CMK (cell line): ENCODE measurements at places on chromosomes 13 and 19.
A peak's percentile ranks its signal among the peaks of the same experiment; 100 is the strongest.

DNA sequence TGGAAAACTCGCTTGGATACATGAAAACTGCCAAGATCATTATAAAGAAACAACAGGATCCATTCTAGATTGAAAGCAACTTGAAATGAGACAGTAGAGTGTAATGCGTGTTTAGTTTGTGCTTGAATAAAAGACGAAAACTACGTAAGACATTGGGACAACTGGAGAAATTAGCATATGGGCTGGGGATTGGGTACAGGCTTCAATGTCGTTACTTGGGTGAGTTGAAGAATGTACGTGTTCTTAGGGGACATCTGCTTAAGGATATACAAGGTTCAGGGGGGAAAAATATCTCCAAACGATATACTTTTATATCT lies 471 bp upstream of the ERVK3-1 start:
- DNase-seq = no peak

DNA sequence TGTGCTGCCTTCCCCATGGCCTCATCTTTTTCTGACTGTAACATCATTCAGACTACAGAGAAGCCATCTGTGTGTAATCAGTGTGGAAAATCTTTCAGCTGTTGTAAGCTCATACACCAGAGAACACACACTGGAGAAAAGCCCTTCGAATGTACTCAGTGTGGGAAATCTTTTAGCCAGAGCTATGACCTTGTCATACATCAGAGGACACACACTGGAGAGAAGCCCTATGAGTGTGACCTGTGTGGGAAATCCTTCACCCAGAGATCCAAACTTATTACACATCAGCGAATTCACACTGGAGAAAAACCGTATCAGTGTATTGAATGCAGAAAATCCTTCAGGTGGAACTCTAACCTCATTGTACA lies 17.2 kb upstream of the ZNF8 start:
- DNase-seq = no peak

GRCh38 chr13:74555276-74555625 lies 421.0 kb upstream of the KLF12 start:
- DNase-seq = no peak

DNA sequence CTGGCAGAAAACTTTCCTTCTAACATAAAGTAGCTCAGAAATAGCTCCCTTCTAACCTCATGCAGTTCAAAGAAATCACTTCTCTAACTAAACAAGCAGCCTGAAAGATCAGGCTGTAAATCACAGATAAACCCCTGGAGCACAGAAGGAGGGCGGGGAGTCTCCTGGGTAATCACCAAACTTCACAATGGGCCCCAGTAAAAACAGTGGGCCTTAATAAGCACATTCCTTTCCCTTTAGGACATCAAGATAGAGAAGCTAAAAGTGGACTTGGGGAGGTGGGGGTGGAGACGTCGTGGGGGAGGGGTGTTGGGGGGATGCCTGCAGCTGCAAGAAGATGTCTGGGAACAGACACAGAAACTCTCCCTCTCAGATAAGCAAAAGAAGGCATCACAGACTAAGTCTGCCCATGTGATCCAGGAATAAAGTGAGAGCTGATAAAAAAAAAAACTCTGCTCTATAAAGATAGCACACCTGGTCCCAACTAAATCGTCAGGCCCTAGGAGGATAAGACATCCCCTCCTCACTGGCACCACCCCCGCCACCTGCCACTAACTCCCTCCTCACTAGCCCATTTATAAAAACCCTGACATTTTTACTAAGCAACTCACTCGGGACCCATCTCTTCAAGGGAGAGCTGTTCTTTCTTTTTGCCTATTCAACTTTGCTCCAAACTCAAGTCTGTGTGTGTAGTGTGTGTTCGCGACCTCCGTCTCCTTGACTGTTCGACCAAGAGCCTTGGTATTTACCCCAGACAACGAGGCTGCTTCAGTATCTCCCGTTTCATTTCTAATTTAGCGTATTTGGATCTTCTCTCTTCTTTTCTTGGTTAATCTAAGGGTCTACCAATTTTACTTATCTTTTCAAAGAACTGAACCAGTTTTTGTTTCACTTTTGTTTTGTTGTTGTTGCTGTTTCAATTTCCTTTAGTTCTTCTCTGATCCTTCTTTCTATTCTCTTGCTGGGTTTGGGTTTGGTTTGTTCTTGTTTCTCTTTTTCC lies 31.7 kb downstream of the DNAJC15 start:
- no peak for DNase-seq

DNA sequence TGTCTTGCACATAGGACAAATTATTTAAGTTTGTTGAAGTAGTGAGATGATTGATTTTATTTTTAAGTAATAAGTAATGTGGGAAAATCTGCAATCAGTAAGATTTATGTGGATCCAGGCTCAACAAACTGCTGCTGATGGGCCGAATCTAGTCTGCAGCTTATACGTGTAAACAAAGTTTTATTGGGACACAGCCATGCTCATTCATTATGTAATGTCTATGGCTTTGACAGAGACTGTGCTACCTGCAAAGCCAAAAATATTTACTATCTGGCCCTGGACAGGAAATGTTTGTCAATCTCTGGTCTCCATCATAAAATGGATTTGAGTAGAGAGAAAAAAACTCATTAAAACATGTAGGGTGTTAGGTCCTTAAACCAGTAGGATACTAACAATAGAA lies 728.0 kb downstream of the GPC5 start:
- DNase-seq = no peak

DNA sequence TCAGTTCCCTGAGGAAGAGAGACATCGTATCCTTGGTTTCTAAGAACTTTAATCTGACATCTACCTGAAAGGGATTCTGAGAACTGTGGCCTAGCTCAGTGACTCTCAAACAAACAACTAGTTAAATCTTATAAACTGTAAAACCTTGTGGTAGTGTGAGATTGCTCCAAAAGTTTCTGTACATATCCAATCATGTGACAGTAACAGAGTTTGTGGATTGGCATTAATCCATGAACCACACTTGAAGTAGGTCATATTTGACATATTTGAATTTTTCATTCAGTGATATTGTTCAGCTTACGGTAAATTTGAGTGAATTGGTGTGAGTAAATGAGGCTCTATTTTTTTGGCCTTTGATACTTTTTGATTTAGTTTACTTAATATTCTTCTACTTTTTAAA lies 15.0 kb downstream of the TDRD3 start:
- DNase-seq = no peak

GRCh38 chr13:34417896-34418295 lies 524.2 kb upstream of the NBEA start:
- DNase-seq = no peak

DNA sequence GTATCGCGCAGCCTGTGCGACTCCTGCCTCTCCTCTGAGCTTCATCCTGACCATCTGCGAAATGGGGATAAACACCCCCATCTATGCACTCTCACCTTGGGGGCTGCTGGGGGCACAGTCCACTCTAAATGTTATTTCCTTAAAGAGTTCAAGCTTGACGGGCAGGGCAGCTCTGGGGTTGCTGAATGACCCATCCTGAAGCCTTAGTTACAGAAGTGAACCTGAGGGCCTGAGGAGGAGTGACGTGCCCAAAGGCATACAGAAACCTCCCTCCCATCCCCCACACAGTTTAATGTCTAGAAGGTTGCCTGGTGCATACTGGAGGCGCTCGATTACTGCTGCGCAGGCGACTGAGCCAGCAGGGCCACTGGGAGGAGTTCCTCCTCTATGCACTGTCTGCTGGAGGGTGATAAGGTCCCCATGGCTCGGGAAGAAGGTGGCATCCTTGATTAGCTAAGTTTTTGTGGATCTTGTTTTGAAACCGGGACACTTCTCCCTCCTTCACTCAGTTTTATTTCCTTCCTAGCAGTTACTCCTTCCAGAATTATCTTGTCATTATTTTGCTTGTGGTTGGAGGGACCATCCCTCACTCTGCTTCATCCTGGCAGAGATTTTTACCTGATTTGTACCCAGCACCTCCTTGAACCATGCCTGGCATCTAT lies 572 bp upstream of the FKBP8 start:
- peak; percentile 92 for DNase-seq

DNA sequence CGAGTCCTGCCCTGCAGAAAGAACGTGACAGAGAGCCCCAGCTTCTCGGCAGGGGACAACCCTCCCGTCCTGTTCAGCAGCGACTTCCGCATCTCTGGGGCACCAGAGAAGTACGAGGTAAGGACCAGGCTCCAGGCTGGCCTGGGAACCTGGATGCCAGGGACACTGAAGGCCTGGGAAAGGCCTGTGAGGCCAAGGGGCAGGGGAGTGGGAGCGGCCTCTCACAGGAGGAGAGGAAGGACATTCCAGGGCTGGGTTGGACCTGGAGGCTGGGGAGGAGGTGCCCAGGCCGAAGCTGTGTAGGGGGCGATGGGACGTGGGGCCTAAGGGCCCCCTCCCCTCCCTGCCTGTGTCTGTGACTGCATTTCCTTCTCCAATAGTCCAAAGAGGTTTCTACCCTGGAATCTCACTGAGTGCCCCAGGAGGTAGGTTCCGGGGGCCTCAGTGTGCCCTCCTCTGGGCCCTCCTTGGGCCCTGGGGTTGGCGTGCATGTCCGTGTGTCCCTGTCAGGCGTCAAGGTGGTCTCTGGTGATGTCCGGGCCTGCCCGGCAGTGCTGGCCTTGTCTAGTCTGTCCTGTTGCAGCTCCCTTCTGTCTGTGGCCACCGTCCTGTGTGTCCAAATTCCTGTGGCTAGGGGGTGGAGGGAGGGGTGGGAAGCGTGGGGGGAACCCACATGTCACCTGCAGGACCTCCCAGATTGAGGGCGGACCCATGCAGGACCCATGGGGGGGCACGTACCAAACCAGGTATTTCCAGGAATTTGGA lies 16.9 kb upstream of the CD22 start:
- no peak for DNase-seq

DNA sequence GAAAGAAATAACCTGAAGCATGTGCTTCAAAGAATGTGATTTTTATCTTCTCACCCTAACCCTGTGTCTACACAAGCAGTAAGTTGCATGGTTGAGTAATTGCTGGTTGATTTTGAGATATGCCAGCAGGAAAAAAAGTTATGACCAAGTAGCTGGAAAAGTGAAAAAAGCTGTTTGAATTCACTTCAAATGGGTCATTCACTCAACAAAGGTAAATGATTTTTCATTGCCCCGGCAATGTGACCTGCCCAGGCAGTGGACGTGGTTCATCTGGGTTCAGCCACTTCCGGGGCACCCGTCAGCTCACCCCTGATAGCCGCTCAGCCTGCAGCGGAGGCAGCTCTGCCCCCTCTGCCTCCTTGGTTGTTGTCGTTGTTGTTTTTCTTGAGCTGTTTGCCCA lies 18.5 kb downstream of the TNFRSF19 start:
- no peak for DNase-seq

GRCh38 chr19:55640043-55640576 lies 692 bp upstream of the ZNF580 start:
- DNase-seq = no peak

- no peak for DNase-seq
Measured at GRCh38 chr19:23547156-23547555, 139.9 kb downstream of the ZNF675 start.

GRCh38 chr13:47628666-47629065 lies 372.4 kb downstream of the SUCLA2 start:
- no peak for DNase-seq

DNA sequence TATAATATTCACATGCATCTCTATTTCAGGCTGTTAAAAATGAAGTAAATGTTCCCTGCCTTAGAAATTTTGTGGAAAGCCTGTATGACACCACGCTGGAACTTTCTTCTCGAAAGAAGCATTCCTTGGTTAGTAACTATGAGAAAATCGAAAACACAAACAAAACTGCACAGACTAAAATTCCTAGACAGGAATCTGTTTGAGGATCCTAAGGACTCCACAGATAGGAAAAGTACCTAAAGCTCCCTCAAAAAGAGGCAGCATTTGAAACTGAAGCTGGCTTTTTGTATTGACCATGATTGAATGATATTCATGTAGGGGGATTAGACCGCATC lies 103.4 kb downstream of the FRY start:
- DNase-seq = no peak

DNA sequence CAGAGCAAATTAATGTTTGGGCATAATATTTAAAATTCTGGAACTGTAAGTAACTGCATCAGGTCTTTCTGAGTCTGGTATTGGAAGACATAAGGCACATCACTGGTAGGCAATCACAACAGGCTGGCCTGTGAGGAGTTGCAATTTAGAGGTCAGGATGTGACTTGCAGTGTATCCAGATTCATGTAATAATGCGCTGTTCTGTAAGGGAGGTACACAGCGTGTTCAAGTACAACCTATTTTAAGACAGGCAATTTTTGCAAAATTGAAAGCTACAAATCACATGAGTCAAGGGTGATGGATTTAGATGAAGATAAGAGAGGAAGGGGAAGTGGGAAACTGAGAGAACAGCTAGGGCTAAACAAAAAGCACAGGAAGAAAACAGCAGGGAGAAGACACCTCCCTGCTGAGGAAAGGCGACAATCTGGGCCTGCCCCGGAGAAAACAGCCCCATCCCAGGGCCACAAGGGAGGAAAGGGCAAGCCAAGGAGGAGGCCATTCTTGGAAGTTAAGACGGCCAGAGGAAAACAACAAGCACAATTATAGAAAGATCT lies 138.1 kb downstream of the LACC1 start:
- DNase-seq = no peak

- no peak for DNase-seq
Measured at GRCh38 chr13:37085606-37086005, 19.9 kb downstream of the CSNK1A1L start.

GRCh38 chr19:31317093-31317492 lies 32.1 kb downstream of the TSHZ3 start:
- no peak for DNase-seq

- DNase-seq = no peak
Measured at GRCh38 chr19:44567745-44568144, 38.3 kb upstream of the CEACAM20 start.

DNA sequence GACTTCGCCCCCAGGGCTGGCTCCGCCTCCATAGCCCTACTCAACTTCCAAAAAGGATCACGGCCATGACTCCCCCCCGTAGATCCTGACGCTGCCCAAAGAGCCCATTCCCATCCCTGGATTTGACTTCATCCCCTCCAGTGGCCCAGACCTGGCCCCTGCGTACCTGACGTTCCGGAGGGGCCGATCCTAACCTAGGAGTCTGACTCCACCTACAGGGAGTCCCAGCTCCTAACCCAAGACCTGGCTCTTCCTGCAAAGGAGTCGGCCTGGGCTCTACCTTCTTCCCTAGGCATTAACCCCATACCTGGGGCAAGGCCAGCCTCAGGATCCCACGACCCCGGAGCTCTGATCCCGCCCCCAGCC lies 10.8 kb downstream of the STAP2 start:
- DNase-seq = no peak

- DNase-seq = no peak
Measured at GRCh38 chr19:640161-640558, 481 bp downstream of the FGF22 start.

- DNase-seq = no peak
Measured at GRCh38 chr19:15291548-15292021, 40.8 kb downstream of the BRD4 start.

GRCh38 chr13:42626176-42626860 lies 52.4 kb downstream of the TNFSF11 start:
- no peak for DNase-seq
